ENCODE measurements at places on chromosomes 3 and 15.

DNA sequence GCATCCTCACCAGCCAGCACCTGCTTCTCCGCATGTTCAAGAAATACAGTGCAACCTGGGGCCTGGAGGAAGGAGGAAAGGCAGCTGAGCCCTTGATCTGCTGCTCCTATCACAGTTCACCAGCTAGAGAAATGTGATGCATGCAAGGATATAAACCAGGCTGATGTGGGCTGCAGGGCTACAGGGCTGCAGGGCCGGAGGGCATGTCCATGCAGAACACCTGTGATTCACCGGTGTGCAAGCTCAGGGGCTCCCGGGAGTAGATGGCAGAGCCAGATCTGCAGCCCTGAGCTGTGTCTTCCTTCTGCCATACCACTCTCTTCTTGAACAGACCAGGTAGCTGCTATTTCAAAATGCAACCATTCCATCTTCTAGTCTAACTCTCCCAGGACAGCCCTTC is 84.9 kb downstream of the HMG20A start:
- DNase-seq: no peak

GRCh38 chr3:66140743-66141372 is 79.9 kb upstream of the SLC25A26 start:
- DNase-seq: no peak

GRCh38 chr15:75565062-75565970 is 13.8 kb downstream of the PTPN9 start:
- no peak for DNase-seq

- DNase-seq: no peak
Measured at GRCh38 chr3:122081543-122082247, 26.5 kb downstream of the CD86 start.

- DNase-seq: no peak
Measured at GRCh38 chr3:105505170-105505569, 138.5 kb downstream of the ALCAM start.

DNA sequence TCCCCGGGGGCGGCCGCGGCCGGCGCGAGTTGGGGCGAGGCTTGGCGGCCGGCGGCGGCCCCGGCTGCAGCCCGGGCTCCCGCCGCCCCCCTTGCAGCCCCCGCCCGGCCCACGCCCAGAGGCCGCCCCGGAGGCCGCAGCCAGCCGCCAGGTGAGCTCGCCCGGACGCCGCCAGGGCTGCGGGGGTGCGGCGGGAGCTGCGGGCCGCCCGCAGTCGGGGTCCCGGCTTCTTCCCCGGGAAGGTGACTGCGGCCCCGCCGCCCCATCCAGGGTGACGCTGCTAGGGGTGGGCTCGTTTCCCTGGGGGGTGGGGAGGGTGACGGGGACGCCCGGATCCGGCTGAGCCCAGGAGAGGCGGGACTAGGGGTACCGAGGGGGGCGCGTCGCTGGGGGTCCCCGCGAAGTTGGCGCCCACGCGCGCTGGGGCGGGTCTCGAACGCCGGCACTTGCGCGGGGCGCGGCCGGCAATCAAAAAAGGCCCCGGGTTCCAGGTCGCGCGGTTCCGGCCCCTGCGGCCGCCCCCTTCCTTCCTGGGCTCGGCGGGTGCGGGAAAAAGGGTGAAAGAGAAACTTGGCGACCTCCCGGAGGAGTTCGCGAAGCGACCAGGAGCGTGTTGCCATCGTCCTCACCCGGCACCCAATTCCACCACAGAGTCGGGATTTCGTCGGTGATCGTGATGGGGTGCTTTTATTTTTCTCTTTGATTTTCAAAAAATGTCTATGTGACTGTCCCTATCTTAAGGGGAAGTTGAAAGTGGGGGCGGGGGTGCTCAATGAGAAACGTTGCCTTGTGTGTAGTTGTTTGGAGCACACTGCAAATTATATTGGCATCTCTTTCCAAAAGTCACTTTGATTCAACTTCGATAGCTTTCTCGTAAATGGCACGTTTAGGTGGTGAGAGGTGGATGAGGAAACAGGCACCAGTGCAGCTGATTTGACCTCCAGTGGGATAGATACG is 619 bp downstream of the ATXN7 start:
- DNase-seq: peak; percentile 15

DNA sequence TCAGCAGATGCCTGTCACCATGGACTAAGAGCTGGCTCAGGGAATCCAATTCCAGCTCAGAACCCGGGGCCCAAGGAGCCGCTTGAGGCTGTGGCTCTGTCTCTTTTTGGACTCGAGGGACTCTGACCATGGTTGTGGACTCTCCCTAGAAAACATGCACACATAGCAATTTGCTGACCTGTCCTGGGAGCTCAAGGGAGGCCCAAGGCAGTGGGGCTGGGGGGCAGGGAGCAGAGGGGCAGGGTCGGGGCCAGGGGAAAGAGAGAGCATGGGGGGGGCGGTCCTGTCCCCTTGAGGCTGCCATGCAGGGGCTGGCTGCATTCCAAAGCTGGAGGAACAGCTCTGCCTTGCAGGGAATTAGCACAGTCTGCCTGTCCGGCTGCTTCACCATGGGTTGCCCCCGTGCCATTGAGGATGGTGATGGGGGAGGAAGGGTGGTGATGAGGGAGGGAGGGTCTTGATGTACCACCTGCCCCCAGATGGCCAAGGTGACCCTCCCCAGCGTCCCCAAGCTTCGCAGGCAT is 190.1 kb downstream of the GOLGA6L6 start:
- no peak for DNase-seq

DNA sequence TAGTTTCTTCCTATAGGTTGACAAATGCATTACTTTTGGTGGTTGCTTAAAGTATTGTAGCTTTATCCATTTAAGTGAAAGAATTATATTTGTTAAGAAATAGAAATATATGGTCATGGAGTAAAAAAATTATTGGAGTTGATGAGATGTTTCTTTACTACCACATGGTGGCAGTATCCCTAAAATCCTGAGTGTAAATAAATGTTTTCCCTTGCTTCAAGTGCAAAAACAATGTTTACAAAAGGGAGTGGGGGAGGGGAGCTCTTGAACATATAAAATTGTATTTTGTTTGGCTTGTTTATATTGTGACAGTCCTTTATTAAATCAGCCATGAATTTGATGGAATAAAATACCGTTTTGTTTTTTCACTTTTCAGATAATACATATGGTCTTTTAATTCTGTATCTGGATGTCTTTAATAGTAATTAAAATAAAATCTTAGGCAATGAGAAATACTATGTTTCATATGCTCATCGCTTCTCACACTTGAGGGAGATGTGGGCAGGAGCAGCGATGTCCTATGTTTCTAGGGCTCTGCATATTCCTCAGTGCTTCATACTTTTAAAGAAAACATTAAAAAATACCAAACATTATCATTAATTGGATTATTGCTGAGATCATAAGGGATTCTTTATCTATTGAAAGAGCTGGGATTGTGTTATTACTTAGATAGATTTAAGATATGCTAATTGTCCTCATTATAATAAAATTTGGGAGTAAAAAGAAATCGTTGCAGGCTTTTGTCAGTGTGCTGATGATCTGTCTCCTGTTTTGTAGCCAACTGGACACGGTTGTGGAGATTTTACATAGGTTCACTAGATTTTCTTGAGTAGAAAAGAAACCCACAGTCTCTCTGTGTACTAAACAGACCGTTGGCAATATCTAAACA is 349.7 kb downstream of the TUSC7 start:
- peak; percentile 61 for DNase-seq

DNA sequence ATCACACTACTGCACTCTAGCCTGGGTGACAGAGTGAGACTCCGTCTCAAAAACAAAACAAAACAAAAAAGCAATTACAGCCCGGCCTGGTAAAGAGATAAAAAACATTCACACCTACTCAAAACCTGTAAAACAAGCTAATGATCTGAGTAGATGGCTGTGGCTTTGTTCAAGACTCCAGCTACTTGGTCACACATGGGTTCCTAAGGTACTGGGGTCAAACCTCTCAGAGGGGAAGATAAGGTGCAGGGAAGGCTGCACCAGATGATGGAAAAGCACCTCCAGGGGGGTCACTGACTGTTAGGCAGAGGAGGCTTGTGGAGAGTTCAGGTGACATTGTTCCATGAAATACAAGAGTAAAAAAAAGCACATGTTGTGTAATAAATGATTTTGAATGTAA is 450.2 kb upstream of the WNT5A start:
- no peak for DNase-seq

- no peak for DNase-seq
Measured at GRCh38 chr3:183328164-183328563, 75.1 kb downstream of the B3GNT5 start.

DNA sequence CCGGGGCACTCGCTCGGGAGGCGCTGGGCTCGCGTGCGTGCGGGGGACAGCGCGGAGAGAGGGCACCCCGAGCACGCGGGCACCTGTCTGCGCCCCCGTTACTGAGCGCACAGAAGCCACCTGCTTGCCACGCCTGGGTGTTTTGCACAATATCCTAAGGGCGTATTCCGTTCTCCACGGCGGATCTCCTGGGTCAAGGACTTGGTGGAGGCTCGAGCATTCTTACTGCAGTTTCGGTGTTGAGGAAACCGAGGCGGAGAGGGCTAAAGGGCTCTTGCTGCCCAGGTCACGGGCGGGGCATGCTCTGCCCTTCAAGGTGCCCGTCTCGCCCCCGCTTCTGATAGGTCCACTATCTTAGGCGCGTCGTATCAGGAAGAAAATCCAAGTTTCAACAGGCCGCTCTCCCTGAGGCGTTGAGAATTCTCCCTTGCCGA is 526 bp downstream of the GPD1L start:
- DNase-seq: no peak

GRCh38 chr3:195168009-195168762 is 102.8 kb downstream of the XXYLT1 start:
- no peak for DNase-seq

- no peak for DNase-seq
Measured at GRCh38 chr3:121295452-121295851, 250.3 kb downstream of the POLQ start.

DNA sequence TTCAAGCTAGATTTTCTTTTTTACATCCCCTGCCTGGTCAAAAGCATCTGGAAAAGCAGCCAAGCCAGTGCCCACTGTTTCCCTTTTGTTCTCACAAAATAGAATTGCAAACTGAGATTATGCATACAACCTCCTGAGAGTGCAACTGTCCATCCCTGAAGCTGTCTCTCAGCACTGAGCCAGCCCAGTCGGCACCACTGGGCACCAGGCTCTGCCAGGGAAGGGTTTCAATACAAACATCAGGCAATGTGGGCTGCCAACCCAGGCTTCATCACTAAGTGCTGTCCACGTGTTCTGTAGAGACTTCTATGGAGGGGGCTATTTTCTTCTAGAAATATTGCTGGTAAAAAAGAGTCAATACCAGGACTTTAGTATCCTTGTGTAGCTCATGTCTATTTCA is 356.3 kb upstream of the TBL1XR1 start:
- peak; percentile 49 for DNase-seq

GRCh38 chr3:158733656-158734055 is 1.4 kb upstream of the RARRES1 start:
- no peak for DNase-seq

GRCh38 chr3:133821767-133822638 is 16.4 kb downstream of the SRPRB start:
- DNase-seq: peak; percentile 17

GRCh38 chr15:92415639-92416297 is 22.1 kb downstream of the ST8SIA2 start:
- no peak for DNase-seq
